ENCODE measurements at places on chromosomes 13 and 19.

GRCh38 chr19:46974181-46974580 lies 45.5 kb upstream of the NPAS1 start:
- DNase-seq = no peak

DNA sequence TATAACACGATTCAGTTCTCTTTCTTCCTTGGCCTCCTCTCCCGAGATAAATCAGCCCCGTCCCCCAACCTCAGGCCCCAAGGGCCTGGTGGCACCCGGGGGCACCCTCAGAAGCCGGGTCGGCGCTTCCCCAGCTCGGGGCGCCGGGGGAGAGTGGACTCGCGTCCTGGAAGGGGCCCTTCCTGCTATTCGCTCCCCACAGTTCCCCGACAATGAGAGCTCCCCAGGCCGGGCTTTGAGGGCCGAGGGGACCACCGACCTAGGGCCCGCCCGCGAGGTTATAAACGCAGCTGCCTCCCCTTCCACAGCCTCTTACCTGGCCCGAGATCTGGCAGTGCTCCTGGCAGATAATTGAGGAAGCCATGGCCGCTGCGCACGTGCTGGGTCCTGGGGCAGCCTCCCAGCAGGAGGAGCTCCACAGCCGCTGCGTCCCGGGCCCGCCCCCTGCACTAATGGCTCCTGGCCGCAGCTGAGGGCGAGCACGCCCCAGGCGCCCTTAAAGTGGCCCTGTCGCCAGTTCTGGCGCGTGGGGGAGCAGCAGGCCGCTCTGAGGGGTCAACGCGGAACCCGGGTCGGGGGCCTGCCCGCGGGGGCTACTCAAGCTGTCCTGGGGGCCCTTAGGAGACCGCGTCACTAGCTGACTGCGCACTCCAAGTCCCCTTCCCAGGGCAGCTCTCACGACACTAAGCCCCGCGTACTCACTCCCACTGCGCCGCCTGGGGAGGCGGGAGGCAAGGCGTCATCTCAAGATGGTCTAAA lies at the start of gene SOHLH2:
Gene SOHLH2 (minus strand): TSS at position 394 of the 759 bp plus-strand sequence. CDS start 30 bp downstream, at position 364.
- DNase-seq = no peak

- DNase-seq = no peak
Measured at GRCh38 chr19:6535558-6536137, 4.8 kb downstream of the TNFSF9 start.

GRCh38 chr19:47421844-47422395 lies 2.6 kb upstream of the MEIS3 start:
- DNase-seq = no peak

- DNase-seq = no peak
Measured at GRCh38 chr13:36355632-36356031, 9.4 kb upstream of the SPART start.

DNA sequence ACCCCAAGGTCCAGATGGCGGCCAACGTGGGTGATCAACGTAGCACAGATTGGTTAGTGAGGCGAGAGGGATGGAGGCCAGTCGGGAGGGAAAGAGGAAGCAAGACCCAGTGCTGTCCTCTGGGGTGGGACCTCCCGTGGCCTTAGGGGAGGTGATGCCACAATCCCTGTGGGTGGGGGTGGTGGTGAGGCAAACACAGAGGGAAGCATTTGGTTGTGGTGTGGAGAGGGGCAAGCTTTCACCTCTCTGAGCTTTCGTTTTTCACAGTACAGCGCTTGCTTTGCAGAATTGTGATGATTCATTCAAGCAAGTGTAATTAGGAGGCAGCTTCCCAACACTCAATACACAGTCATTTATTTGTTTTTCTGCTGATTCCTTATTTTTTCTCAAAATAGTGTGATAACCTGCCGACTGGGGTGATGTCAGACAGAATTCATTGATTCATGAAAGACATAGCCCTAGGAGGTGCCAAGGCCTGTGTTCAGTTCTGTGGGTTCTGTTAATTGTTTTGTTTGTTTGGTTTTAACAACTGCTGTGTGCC lies 2.4 kb downstream of the LENG8 start:
- DNase-seq = no peak

DNA sequence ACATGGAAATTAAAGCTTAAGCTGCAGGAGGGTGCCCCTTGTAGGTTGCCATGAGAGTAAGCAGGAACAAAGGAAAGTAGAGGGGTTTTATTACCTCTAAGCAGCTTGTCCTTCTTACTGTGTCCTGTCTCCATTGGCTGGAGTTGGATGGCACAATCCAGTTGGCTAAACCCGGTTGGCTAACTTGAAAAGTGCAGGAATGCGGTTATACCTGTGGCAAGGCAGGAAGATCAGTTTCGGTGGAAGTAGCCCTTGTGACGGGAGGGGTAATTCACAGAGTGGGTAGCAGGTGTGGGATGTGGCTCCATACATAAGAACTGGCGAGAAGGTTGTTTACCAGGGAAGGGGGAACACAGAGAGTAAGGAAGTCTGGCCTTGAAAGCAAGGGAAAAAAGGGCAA lies 3.2 kb downstream of the ZNF726 start:
- DNase-seq = no peak

- DNase-seq = no peak
Measured at GRCh38 chr13:43939086-43939485, 59.4 kb downstream of the LACC1 start.

GRCh38 chr19:1896508-1896907 lies 8.7 kb upstream of the ADAT3 start:
- no peak for DNase-seq

Measured in neuronal stem cell (in vitro differentiated cells).